Caco-2 (cell line): ENCODE measurements at places on chromosomes 7 and 10.
A peak's percentile ranks its signal among the peaks of the same experiment; 100 is the strongest.

DNA sequence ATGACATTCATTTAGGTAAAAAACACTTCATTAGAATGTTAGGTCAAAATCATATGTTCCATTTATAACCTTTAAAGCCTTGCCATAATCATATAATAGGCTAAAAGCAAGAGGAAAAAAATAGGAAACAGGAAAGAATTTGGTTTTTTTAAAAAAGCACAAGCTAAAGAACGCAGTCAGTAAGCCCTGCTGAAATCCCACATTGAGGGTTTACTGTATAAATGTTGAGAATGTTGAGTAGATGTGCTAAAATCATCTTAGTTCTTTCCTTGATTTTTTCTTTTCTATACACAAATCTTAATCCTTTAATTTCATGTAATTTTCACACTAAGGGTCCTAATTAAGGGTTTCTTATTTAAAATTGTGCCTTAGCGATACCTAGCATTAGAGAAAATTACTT is 133.0 kb downstream of the TSPAN12 start:
- DNase-seq: no peak

DNA sequence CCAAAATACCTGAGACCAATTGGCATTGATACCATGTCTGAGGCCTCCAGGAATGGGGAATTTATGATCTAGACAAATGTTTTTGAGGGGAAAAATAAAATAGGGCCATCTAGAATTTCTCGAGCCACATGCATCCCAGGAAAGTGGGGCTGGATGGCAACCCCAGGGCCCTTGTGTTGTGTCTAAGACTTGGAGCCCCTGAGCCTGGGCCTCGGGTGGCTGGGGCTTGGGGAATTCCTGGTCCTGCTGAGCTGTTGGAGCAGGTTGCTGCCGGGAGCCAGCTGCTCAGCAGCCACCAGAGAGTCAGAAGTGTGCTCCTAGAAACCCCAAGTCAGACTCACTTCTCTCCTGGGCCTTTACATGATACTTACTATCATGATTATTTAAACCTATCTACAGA is 172.9 kb downstream of the WDR37 start:
- no peak for DNase-seq

- peak; percentile 27 for DNase-seq
These were observed 26.8 kb downstream of the ELFN1 start for GRCh38 chr7:1696671-1697498.

DNA sequence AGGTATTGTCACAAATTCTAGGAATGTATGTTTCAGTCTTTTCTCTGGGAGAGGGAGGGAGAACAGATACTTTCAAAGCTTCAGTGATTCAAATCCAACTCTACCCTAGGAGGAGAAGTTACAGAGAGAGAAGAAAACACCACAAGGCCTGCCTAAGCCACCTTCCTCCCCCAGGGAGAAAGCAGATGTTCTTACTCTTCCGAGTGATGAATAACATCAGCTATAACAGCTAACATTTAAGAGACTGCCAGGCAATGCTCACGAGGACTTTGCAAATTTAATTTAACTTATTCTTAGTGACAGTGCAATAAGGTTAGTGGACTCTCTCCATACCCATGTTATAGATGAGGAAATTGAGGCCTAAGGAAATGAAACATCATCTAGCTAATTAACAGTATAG is 36.8 kb downstream of the TAS2R41 start:
- DNase-seq: no peak

DNA sequence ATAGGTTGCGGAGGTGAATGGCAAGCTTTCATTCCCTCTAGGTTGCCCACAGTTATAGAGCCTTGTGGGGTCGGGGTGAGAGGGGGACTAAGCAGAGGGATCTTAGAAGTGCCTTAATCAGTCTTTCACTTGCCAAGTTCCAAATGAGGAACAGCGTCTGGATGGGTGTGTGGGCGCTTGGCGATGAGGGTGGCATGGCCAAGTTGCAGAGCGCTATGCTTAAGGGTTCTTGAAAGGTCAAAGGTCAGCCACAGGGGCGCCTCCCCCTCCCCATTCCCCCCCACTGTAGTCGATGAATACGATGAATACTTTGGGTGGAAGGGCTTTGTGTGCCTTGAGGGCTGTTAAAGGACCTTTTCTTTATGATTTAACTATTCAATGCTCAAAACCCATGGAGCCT is 185.0 kb downstream of the TCF7L2 start:
- no peak for DNase-seq

GRCh38 chr10:36675458-36675880 is 449.9 kb upstream of the ANKRD30A start:
- no peak for DNase-seq

DNA sequence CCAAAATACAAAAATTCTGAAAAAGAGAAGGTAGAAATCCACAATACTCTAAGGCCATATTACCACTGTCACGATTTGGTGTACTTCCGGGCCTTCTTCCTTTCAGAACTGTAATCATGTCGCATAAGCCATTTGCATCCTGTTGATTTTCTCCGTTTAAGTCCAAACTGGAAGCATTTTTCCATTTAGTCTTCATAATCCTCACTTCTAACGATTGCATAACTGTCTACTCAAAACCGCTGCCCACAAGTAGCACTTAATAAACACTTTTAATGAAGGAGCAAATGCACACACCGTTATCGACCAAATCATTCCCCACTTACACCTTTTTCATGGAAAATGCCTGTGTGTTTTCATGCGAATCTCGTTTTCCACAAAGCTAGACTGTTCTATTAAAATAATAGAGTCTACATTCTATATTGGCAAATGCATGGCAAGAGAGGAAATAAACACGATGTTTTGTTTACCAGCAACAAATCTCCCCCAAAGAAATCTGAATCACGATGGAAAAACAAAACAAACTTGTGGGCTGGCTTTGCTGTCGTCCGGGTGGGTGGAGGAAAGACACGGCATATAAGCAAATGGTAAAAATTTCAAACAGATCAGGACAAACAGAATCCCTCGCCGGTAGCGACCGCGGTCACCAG is 1.0 kb downstream of the ATE1 start:
- no peak for DNase-seq

GRCh38 chr7:137909042-137909441 is 62.3 kb upstream of the DGKI start:
- no peak for DNase-seq

DNA sequence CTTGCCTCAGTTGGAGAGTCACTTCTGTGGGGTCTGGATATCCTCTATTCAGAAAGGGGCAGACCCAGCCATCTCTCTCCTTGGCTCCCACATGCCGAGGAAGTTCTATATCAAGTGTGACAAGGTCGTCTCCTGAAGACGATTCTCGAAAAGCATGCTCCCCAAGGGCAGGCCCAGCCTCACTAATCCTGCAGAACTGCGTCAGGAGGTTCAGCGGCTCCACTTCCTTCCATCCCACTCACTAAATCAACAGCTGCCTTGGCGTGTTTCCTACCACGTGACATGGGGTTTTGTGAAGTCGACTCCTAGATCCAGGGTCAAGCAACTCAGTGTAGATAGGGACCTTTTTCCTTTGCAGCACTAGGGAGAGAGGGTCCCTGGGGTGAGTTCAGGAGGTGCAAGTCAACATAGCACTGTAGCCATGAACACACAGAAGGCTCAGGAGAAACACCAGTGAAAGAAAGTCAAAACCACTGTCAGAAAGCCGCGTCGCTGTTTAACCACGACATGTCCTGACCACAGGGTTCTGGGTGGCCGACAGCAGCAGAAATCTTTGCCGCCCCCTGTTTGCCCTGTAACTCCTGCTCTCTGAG is 156.4 kb downstream of the PRPF18 start:
- DNase-seq: no peak

- no peak for DNase-seq
These were observed 102.4 kb downstream of the HIPK2 start for GRCh38 chr7:139675127-139676125.

DNA sequence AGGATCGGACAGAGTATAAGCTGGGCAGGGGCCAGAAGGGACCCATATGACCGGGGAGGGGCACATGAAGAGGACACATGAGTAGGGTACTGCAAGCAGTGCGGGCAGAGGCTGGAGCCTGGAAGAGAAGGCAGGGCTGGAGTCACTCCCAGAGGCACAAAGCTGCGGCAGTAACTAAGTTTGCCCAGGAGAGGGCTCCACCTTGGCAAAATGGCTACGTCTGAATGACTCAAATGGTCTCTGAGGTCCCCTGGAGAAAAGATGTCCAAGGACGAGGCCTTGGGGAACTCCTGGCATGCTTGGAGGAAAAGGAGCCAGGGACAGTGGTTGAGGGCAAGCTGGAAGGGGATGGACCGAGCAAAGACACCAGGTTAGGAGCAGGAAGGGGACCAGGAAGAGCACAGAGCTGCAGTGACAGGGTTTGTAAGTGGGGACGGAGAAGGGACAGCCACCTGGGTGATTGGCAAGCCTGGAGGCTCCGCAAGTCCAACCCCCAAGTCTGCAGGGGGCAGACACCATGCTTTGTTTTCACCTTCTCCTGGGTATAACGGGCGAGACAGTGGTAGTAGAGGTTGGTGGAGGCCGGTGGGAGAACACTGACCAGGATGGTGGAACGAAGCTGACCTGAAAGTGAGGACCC is 43.1 kb upstream of the LBX1 start:
- peak; percentile 76 for DNase-seq

GRCh38 chr7:143305423-143306070 is 10.4 kb upstream of the CLCN1 start:
- DNase-seq: peak; percentile 71

DNA sequence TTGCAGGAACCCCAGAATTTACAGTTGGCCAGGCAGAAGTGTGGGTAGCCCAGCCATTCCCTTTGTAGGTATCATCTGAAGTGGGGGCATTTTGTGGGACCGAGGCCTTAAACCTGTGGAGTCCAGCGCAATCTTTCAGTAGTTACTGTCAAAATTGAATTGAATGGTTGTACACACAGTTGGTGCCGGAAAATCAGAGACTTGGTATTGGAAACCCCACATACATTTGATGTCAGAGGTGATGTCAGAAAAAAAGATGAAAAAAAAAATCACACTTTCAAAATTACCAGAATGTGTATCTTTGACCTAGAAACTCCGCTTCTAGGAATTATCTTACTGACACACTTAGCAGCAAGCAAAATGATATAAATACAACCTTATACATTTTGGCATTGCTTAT is 153.8 kb upstream of the PLXNA4 start:
- no peak for DNase-seq

DNA sequence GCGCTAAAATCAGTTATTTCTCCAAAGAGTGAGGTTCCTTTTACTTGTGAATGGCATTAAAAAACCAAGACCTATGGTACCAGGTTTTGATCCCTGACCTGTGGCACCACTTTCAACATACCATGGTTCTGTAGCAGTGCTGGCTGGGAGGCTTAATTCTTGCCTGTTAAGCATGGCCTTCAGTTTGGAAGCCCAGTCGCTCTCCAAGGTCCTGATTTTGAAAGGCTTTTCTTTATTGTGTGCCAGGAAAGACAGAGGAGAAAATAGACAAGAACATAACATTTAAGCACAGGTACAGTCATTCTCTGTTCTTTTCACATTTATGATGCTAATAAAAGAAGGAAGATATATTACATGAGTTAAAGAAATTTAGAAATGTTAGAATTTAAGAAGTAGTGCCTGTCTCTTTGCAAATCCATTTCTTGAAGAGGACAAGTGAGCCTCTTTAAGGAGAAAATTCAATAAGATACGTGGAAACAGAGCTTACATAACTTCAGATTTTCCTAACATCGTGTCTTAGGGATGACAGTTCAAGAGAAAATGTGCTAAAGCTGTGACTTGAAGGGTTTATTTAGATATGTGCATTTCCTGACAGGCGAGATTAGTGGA is 357.6 kb downstream of the DPP6 start:
- DNase-seq: no peak
